ENCODE measurements at places on chromosomes 2 and 18. TPM values are rescaled to one million over a fixed set of nuclear protein-coding genes. Genes with fewer than 3 reads are reported as not detected.

Gene GCKR
- not detected for total RNA-seq

Gene ACTG2
- total RNA-seq = 0.13 TPM

Gene GAL3ST2
- total RNA-seq = 0.21 TPM

Gene ADRA2B
- 0.25 TPM for total RNA-seq

Gene PLCL1
- total RNA-seq = 0.17 TPM

Gene PLGLB2
- 0.75 TPM for total RNA-seq

Gene OXER1
- not detected for total RNA-seq

Gene PLGLB1
- 3.1 TPM for total RNA-seq

Gene RGPD6
- total RNA-seq = 9.7 TPM

Gene ZRANB3
- total RNA-seq = 10.7 TPM

Gene CCDC102B
- total RNA-seq = 1.4 TPM

Gene CNGA3
- total RNA-seq = not detected

Gene TRIM43B
- total RNA-seq = not detected

Gene TYMS
- 314 TPM for total RNA-seq

Gene TFCP2L1
- 0.02 TPM for total RNA-seq

Gene ALK
- not detected for total RNA-seq

Gene ALKAL2
- not detected for total RNA-seq

Gene MAIP1
- 39.1 TPM for total RNA-seq

Gene IL1RN
- total RNA-seq = 0.91 TPM

Gene NYAP2
- total RNA-seq = not detected

Gene AQP4
- total RNA-seq = not detected

Gene SNTG2
- total RNA-seq = 0.52 TPM

Gene MC4R
- total RNA-seq = not detected

Gene HMSD
- total RNA-seq = 6.9 TPM

Gene PID1
- not detected for total RNA-seq

Gene PDIA6
- 190 TPM for total RNA-seq

All from activated CD8-positive, alpha-beta memory T cell treated with anti-CD3 and anti-CD28 coated beads for 36 hours (primary cell).